ENCODE measurements at places on chromosomes 2 and 18.

DNA sequence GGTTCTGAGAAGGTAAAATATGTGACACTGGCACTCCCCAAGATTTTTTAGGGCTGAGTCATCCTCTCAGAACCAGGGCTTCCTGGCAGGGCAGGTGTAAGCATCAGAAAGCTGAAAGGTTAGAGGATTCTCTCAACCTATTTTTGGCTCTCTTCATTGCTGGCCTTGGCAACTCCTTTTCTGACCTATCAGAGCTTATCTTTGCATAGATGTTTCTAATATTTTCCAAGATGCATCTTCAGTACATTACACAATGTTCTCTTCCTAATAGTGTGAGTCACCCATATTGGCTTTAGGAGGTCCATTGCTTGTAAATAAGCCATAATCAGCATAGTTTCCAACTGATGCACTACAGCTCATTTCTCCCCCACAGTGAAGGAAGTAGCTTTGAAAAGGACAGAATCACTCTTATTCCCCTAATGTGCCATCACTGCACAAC lies 2008.4 kb upstream of the PIK3C3 start:
- DNase-seq, result no peak

DNA sequence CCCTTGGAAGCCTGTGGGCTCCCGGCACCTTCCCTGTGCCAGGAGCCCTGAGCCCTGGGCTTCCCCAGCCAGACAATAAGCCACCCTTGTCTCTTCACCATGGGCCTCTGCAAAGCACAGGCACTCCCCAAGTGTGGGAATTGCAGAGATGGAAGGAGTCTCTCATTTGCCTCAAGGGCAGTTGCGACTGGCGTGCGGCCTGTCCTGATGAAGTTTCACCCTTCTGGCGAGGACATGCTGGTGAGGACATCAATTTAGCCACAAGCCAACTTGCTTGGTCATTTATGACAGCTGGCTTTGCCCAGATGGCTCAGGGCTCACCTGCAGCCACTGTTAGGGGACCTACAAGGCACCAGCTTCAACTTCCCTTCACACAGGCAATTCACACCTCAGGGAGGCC lies 180.2 kb downstream of the ANAPC1 start:
- DNase-seq, result no peak

DNA sequence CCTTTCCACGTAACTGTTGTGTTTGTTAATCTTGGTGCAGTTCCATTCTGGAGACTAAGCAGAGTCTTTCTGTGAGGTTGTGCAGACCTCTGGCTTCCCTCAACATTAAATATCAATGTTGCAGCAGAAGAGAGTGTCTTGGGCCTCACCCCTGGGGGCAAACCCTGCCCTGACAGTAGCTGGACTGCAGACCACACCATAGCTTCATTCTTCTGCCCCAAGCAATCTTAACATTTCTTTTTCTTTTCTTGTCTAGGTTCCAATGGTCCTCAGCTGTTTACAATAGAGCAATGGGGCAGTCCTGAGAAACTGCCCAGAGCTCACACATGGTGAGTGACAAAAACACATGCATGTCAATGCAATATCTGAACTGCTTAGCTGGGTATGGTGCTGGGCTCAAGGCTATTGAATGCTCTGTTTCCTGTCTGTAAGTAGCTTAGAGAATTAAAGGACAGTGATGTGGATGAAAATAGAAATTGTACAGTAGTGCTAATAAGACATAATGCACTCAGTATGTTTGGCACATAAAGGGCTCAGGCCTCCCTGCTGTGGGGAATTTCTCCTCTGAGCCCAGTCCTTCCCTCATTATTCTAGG lies 237.6 kb downstream of the ALPK2 start:
- no peak for DNase-seq

DNA sequence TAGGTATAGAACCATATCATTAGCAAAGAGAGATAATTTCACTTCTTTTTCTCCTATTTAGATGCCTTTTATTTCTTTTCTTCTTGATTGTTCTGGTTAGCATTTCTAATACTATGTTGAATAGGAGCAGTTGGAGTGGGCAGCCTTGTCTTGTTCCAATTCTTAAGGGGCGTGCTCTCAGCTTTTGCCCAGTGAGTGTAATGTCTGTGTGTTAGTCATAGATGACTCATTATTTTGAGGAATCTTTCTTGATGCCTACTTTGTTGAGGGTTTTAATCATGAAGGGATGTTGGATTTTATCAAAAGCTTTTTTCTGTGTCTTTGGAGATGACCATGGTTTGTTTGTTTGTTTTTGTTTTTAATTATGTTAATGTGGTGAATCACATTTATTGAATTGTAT lies 1453.1 kb upstream of the SLC39A10 start:
- no peak for DNase-seq

DNA sequence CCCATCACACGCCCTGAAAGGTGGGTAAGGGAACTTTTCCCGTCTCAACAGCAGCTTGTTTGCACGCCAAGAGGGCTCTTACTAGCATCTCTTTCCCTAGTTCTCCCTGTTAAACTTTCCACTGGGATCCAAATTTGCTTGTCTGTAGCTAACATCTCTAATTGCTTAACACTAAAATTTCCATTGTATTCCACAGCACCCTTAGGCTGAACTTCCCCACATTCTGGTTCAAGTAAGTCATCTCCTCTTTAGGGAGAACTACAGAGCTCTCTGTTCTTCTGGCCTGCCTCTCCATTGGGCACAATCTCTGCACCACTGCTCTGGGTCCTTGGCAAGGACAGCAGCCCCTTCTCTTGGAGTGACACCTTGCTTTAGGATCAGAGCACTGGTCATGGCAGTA lies 24.0 kb downstream of the UNC50 start:
- no peak for DNase-seq

DNA sequence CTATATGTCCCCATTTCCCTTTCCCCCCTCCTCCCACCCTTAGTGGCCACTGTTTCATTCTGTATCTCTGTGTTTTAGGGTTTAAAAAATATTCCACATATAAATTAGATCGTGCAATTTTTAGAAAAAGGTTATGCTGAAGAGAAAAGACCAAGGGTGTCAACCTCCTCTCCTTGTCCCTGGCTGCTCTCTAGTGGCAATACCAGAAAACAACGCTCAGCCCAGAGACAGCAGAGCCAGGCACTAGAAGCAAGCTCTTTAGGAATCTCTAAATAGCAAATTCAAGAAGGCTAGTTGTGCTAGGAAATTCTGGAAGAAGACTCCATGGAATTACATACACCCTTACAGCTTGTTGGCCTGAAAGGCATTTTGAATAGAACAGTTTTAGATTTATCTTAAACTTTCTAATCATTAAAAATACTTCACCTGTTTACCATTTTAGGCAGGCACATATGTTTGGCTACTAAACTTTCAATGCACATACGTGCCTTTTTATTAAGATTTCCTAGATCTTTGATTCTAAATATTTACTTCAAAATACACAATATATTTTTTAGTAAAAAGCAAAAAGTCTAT lies 35.1 kb upstream of the RASGRP3 start:
- no peak for DNase-seq

- no peak for DNase-seq
These were observed 141.1 kb downstream of the RBMS1 start for GRCh38 chr2:160352500-160352899.

DNA sequence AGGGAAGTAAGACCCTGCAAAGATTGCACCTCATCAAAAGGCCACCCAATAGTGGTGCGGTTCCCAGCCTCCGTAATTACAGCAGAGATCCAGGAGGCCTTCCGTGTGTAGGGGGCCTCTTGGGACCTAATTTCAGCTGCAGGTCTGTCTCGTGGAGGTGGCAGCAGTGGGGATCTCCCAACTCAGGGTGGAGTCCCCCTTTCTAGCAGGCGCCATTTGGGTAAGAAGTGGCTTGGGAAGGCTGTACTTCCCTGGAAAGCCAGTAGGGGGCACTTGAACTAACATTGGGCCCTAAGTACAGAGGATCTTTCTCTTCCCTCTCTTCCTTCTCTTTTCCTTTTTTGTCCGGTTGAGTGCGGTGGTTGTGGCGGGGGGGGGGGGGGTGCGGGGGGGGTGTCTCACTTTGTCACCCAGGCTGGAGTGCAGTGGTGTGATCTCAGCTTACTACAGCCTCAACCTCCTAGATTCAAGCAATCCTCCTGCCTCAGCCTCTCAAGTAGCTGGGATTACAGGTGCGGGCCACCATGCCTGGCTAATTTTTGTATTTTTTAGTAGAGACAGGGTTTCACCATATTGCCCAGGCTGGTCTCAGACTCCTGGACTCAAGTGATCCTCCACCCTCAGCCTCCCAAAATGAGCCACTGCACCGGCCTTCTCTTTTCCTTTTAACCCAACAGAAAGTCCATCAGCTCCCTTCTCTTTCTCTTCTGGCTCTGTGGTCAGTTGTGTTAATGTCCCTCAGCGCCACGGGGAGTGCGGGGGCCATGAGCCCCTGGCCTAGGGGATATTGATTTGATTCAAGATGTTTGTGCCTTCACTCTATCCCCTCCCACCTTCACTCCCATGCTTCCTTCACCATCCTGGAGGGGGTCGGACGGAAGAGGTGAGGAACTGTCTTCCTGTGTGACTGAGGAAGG lies 32.0 kb downstream of the CENPO start:
- DNase-seq, result peak; percentile 22

DNA sequence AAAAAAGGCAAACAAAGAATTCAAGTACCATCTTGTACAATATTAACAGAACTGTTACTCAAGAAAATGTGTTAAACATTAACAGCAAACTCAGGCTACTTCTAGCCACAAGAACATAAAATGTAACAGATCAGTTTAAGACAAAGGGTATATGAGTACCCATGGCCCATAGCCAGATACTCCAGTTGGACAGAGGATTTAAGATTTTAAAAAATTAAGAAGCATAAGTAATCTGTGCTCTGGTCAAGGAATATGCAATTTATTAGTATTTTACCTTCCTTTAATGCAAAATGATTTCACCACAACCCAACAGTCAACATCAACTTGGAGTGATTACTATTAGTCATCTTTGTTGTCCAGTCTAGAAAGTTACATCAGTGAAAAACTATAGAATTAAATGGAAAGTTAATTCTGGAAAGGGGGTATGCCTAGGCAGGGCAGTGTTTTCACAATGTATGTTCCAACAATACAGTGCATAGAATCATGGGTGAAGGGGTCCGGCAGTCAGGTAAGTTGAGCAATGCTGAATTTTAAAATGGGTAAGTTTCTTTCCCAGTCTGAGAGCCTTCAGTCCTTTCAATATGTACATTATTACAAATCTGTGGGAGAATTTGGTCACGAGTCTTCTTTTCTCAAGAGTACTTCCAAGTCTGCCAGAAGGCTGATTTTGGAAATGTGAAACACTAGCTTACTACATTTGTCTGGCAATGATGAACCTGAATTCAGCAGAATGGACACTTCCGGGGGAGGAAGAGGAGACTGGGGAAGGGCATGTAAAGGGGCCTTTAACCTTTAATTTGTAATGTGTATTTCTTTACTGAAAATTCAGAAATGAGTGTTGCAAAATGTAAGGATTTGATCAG lies 34.5 kb downstream of the SFT2D3 start:
- DNase-seq, result no peak

GRCh38 chr18:8264861-8265411 lies 344.3 kb upstream of the RAB12 start:
- DNase-seq, result no peak

GRCh38 chr2:53452400-53452799 lies 315.2 kb upstream of the CHAC2 start:
- DNase-seq, result no peak

DNA sequence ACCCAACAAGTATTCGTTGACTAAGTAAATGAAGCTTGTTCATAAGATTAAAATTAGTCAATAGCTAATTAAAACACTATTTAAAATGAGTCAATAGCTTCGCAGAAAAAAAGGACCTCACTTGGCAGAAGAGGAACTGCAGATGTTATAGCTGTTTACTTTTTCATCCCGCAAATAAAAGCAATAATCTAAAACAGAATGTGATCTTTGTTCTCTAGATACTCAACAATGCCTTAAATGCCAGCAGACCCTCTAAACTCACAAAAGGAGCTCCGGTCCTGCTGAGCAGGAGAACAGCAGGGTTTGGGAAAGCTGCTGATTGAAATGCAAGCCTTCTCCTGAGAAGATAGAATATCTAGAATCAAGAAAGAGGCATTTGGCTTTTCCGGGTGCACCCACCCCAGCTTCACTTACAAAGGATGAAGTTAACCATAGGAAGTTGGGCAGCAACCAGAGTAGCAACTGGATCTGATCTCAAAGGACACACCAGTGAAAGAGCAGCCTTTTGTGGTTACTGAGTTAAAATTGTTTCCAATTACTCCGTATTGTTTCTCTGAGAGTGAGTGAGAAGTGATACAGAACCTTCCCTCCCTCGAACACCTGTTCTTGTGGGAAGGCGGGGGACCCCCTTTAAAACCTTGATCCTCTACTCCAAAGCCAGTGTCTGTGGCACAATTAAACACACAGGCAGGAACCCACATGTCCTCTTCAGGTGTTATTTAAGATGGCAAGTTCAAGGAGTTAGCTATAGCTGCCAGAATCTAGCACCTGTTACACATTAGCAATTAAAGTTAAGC lies 6.8 kb downstream of the CCBE1 start:
- DNase-seq, result no peak

DNA sequence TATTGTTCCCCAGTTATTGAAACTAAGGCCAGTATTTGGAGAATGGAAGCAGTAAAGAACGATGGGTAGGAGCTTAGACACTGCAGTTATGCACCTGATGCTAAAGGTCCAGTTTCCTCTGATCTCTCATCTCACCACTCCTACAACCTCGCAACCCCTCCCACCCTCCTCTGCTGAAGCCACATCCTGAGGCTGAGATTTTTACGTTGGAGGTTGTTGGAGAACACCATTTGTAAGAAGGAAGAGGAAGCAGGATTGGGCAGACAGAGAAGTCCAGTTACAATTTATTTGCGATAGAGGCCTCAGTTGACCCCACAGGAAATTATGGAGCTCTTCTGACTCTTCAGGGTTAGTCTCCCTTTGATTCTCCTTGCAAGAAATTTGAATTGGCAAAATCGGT lies 54.3 kb upstream of the NDUFV2 start:
- DNase-seq, result no peak

GRCh38 chr2:152573168-152573567 lies 144.1 kb downstream of the PRPF40A start:
- DNase-seq, result peak; percentile 54

DNA sequence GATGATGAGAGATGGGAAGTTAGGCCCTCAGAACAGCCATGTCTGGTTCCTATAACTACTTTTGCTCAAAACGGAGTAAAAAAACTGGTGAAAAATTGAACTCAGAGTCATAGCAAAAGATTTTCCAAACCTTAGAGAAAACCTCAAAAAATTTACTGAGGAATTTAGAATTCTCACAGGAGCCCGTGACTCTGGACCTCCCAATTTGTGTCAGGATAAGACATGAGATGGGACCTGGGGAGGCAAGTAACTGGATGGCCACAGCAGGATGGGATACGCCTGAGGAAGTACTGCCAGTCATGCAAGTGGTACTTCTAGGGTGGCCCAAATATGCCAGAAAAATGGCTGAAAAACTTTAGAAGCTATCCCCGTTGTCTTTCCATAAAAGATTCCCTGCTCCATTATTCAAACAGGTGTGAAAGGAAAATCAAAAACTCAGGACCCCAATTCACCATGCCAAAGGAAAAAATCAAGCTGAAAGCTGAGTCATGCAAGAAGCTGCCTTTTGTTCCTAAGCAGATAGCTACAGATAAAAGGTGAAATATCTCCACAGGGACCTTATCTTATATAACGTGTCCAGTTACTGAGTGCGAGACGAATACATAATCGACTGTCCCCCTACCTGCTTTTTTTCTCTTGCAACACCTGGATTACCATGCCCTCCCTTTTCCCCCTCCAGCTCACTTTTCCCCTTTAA lies 34.1 kb upstream of the LIPG start:
- DNase-seq, result no peak
